ENCODE measurements at places on chromosomes 16 and 17. TPM values are rescaled to one million over a fixed set of nuclear protein-coding genes. Genes with fewer than 3 reads are reported as not detected.

CNTD1 gene
- under 0.01 TPM for total RNA-seq

SCO1 gene
- total RNA-seq = 20.2 TPM

ATP2C2 gene
- total RNA-seq = not detected

TSPAN10 gene
- total RNA-seq = 12.0 TPM
